Stimulated activated CD4-positive, alpha-beta T cell treated with anti-CD3 and anti-CD28 coated beads, Interleukin-1b, Interleukin-23, amount 100 ng/mL, for 1 hour (primary cell): ENCODE measurements at places on chromosomes 3 and 15.
A peak's percentile ranks its signal among the peaks of the same experiment; 100 is the strongest.

DNA sequence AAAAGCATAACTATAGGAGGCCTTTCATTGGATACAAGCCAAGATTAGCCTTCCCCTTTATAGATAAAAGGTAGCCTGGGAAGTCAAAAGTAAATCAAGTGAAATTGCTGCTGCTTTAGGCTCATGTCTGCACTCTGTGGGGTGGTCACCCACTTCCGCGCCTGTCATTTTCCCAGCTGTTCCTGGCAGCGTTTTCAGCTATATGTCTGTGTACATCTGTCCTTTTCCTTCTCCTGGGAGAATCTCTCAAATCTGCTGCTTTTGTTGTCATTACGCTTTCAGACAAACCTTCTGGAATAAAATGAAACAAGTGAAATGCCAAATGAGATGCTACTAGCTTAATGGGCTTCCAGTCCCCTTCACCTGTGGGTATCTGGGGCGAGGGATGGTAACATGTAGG lies 211.8 kb downstream of the MCTP2 start:
- DNase-seq: no peak

GRCh38 chr3:88151358-88151757 lies 1.6 kb downstream of the C3orf38 start:
- no peak for DNase-seq

DNA sequence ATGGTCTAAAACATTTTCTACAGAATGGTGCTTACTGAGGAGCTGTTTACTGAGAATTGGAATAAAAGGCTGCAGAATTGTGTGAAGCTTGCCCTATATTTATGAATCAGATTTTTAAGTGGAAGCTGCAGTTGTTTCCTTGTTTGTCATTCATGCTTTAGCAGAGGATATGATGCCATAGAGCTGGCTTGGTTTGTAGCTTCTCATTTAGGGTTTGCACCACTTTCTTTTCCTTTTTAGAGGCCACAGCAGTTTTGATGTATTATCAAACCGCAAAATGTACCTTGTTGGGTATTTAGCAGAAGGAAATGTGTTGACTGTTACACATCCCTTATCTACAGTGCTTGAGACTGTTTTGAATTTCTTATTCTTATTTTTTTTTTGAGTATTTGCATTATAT lies 66.2 kb downstream of the RASA2 start:
- no peak for DNase-seq

- no peak for DNase-seq
Measured at GRCh38 chr15:83588441-83588840, 65.5 kb upstream of the ADAMTSL3 start.

- no peak for DNase-seq
Measured at GRCh38 chr15:51936105-51936478, 35.5 kb downstream of the LEO1 start.

- no peak for DNase-seq
Measured at GRCh38 chr3:161977850-161978249, 481.2 kb downstream of the OTOL1 start.

DNA sequence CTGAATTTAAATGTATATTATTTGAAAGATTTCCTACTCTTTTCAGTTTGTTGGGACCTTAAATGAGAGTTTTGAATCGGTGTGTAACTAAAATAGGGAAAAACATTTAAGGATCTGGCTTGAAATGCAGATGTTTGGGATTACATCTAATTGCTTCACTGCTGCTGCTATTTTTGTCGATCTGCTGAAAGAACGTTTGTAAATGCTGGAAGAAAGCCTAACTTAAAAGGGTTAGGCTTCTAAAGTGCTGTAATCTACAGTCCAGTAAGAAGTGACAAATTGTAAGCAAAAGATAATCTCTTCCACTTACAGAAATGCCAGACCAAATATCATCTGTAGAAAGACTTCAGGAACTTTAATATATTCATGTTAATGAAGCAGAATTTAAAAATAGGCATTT lies 691.6 kb downstream of the ZNF385D start:
- no peak for DNase-seq

DNA sequence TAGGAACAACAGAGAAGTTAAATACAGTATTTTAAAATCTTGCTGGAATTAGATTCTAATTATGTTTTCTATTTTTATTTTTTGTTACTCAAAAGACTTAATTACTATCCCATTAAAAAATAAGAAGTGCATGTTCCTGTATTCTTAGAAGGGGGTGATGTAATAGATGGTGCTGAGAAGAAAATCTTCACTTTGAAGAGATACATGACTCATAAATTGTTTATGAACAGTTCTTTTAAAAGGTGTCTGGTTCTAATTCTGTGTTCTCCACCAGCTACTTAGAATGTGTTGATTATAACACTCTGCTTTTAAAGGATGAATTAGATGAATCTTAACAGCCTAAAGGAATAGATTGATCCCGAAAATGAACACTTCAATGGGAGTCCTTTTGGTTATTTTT lies 8.2 kb downstream of the RCN2 start:
- DNase-seq: no peak

DNA sequence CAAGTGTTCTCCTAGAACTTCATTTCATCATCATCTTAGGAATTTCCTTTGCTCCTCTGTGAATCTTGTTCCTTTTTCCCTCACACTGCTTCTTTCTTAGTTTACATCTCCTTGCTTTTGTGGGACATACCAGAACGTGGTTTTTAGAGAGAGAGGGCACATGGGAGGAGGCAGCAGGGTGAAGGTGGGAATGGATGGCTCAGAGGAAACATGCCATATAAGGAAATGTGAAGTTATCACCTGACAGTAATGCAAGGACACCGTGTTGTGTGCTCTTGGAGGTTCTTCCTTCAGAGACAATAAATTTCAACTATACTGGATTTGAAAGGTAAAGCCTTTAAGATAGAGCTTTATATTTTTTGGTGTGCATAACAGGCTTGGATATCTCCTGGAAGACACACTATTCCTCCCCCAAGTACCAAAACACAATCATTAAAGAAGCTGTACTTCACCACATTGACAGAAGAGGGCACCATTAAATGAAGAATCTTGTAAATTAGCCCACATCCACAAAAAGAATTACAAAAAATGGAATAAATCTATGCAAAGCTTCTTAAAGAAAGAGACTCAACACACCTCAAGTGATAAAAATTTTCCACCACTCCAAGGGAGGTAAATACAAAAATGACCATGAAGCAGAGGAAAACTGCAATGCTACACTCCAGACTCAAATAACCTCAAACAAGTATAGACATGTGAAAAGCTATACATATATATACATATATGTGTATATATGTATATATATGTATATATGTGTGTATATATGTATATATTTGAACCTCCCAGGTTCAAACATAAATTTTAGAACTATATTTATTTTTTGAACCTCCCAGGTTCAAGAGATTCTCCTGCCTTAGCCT lies 26.1 kb downstream of the RPL39L start:
- no peak for DNase-seq

DNA sequence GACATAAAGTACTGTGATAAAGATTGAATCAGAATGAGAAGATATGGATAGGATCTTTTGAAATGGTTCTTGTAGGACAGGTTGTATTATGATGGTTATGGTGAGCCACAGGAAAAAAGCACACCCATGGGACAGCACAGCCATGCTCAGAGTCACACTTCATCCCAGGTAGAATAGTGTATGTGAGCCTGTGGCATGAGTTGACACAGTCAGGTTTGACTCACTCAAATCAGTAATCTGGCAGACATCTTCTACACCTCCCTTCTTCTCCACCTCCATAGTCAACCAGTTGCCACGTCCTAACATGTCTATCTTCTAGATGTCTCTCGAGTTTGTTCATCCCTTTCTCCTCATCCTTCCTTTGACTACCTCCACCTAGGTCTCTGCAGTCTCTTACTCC lies 176.0 kb downstream of the RBMS3 start:
- DNase-seq: no peak

DNA sequence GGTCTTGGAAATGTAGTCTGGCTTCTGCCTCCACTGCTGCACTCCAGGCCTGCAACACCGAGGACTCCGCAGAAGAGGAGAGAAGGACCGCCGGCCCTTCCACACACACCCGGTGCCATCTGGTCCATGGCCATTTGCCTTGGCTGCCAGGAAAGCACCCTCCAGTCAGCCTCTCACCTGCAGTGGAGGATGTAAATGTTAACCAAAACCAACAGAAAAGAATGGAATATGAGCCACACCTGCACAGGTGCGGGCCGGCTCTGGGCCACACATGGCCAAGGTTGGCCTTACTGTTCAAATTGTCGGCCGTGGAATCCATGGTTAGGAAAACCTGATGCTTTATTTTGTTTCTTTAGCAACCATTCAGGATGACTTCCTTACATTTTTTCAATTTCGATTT lies 178.3 kb upstream of the C2CD4B start:
- no peak for DNase-seq

DNA sequence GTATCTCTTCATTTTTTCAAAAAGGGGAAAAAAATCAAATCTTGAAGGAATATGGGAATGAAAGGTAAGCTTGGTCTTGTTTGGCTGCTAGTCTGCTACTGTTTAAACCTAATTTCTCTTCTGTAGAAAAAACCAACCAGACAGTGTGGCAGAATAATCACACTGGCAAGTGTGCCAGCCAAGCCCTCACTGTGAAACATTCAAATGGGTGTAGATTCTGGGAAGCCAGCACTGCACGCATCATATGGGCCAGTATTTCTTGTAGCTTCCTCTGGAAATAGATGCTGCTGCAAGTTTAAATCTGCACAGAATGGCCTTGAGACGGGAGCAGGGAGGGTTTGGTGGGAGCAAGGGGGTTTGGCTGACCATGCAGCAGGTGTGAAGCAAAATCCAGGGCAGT lies 62.1 kb downstream of the POMGNT2 start:
- no peak for DNase-seq

GRCh38 chr3:153026026-153026425 lies 136.0 kb upstream of the RAP2B start:
- no peak for DNase-seq

DNA sequence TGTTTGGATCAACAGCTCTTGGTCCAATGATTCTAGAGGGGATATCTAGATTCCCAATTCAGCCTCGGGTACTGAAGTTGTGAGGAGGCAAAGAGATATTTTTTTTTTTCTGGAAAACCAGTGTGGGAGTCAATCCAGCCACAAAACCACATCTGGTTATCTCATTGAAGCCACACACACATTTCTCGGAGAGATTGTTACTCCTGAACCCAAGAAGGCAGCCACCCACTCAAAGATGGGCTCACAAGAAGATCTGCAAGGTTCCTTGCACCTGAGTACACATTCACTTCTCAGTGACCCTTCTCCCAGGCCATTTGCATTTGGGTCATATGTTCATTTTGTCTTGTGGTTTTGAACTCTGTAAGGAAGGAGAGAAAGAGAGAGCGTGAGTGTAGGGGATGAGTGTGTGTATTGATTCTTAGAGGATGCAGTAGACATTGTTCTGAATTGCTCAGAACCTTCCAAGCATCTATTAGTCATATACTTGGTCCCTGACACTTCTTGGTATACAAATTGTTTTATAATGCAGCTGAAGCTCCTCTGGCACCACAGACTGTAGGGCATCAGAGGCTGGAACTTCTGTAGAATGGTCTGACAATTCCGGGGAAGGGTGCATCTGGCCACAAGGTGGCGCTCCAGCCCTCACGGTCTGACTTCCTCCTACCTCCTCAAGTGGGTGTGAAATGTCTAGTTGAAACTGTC lies 39.3 kb upstream of the TRA2B start:
- DNase-seq: peak; percentile 79

DNA sequence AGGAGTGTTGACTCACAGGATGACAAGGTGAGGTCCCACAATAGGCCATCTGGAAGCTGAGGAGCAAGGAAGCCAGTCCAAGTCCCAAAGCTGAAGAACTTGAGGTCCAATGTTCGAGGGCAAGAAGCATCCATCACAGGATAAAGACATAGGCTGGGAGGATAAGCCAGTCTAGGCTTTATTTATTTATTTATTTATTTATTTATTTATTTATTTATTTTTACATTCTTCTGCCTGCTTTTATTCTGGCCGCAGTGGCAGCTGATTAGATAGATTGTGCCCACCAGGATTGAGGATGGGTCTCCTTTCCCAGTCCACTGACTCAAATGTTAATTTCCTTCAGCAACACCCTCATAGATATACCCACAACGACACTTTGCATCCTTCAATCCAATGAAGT lies 472.2 kb upstream of the DPPA4 start:
- no peak for DNase-seq

- DNase-seq: no peak
Measured at GRCh38 chr15:60101416-60101815, 97.3 kb downstream of the FOXB1 start.

DNA sequence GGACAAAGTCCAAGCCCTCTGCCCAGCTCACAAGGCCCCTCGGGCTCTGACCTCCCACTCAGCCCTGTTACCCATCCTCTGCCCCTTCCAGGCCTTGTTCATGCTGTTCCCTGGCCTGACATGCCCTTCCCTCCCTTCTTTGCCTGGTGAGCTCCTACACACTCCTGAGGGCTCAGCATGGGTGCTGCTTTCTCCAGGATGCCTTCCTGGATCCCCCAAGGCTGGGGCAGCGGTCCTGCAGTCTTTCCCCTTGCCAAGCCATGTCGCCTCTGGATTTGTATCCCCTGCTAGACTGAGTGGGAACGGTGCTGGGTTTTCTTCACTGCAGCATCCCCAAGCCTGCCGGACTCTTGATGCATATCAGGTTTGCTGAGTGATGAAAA lies 35.9 kb downstream of the FAM3D start:
- no peak for DNase-seq

GRCh38 chr3:145359040-145359439 lies 801.9 kb downstream of the PLOD2 start:
- no peak for DNase-seq

DNA sequence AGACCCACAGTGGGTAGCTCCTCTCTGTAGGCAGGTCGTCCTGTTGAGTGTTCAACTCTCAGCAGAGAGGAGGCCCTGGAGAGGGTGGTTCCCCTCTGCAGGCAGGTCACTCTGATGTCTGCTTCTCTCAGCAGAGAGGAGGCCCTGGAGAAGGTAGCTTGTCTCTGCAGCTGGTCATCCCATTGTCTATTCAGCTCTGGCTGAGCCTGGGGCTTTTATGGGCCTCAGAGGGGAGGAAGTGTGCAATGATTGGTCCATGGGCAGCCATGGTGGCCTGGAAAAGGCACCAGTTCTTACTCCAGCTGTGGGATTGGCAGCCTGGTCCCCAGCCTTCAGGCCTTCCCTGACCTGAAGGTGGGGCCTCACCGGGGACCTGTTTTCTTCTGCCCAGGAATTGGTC lies 52.9 kb downstream of the PPCDC start:
- DNase-seq: no peak

GRCh38 chr3:161199926-161200325 lies 21.2 kb upstream of the NMD3 start:
- DNase-seq: no peak
